ENCODE measurements at places on chromosomes 13 and 19.
A peak's percentile ranks its signal among the peaks of the same experiment; 100 is the strongest.

- no peak for DNase-seq
These were observed 11.9 kb downstream of the KLF2 start for GRCh38 chr19:16336571-16336970.

- DNase-seq: no peak
These were observed 5.3 kb downstream of the PRKACA start for GRCh38 chr19:14112051-14112808.

DNA sequence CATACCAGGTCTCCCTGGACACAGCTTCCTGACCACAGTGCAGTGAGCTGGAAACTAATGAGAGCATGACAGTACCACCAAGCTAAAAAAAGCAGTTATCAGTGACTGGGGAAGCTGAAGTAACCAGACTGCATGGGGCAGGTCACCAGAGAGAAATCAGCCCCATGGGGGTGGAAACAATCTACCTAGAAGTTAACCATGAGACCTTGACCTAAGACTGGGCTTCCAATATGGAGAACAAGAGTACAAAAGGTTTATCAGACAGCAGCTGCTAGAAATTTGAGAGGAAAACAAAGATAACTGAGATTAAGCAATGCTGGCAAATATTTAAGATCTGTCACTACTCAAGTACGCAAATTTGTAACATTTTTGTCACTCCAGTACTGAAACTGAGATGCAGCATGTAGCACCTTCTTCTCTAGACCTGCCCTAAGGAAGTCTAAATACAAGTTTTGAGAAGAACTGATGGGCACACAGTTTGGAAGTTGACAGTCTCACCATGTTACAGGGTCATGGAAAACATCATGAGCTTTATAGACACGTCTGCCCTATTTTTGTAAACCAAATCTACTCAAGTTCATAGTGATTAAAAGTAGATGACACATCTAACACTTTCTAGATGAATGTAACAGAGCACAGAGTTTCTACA, 2641.8 kb upstream of the PCDH20 start:
- DNase-seq: no peak

- no peak for DNase-seq
These were observed 8.6 kb downstream of the RXFP2 start for GRCh38 chr13:31747966-31748365.

DNA sequence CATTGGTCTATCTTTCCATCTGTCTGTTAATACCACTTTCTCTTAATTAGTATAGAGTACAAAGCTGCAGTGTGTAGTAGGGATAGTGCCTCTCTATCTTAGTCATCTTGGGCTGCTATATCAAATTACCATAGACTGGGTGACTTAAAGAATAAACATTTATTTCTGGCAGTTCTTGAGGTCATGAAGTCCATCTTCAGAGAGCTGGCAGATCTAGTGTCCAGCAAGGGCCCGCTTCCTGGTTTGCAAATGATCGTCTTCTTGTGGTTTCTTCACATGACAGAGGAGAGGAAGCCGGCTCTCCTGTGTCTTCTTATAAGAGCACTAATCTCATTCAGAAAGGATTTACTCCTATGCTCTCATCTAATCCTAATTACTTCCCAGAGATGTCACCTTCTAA, 6.1 kb downstream of the ZNF700 start:
- no peak for DNase-seq

GRCh38 chr13:63367522-63368198, 1952.0 kb upstream of the PCDH20 start:
- no peak for DNase-seq

GRCh38 chr19:49340069-49340864, 5.1 kb downstream of the CD37 start:
- DNase-seq: no peak

DNA sequence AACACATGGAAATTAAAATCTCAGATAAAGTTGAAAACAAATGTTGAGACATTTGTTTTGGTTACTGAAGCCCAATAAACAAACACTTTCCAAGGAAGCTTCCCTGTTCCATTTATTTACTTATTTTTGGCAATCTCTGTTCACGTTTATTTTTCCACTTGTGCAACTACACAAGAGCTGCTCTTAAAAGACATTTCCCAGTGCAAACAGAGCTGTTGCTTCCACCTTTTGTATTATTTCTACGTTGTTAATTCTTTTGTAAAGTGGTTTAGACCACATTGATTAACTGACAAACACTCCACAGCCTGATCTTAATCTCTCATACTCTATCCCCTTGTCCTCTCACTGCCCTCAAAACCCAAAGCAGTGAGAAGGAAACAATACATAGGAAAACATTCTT, 757.6 kb downstream of the LIG4 start:
- DNase-seq: no peak

GRCh38 chr19:3059653-3060052, 2.6 kb downstream of the TLE5 start:
- DNase-seq: no peak

DNA sequence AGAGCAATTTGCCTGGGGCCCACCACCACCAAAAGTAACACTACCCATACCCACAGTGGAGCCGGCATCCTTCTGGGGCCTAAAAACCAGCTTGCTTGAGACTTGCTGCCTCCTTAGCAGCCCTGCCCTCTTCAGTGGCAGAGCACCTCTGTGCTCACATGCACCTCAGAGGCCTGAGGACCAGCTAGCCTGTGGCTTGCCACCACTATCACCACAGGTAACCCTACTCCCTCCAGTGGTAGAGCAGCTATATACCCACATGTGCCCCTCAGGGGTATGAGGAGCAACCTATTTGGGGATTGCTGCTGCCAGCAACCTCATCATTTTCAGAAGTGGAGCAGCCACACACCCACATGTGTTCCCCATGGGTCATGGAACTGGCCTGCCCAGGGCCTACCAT, 111.4 kb upstream of the SPRY2 start:
- no peak for DNase-seq

- DNase-seq: no peak
These were observed 525 bp downstream of the CARS2 start for GRCh38 chr13:110705356-110705825.

GRCh38 chr19:42281827-42282762, 13.0 kb downstream of the CIC start:
- DNase-seq: no peak

DNA sequence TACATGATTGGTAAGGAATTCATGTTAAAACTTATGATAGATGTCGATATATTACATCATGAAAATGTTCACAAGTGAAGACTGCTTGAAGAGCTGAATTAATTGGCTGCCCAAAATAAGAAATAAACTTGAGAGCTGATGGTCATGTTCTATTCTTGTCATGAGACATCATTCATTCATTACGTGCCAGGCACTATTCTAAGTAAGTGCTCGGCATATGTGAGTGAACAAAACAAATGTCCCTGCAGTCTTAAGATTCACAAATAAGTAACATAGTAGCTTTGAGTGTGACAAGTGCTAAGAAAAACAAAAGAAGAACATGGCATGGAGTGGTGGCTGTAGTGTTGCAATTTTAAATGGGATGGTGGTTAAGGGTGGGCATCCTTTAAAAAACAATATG, 329.3 kb downstream of the SUCLA2 start:
- no peak for DNase-seq

DNA sequence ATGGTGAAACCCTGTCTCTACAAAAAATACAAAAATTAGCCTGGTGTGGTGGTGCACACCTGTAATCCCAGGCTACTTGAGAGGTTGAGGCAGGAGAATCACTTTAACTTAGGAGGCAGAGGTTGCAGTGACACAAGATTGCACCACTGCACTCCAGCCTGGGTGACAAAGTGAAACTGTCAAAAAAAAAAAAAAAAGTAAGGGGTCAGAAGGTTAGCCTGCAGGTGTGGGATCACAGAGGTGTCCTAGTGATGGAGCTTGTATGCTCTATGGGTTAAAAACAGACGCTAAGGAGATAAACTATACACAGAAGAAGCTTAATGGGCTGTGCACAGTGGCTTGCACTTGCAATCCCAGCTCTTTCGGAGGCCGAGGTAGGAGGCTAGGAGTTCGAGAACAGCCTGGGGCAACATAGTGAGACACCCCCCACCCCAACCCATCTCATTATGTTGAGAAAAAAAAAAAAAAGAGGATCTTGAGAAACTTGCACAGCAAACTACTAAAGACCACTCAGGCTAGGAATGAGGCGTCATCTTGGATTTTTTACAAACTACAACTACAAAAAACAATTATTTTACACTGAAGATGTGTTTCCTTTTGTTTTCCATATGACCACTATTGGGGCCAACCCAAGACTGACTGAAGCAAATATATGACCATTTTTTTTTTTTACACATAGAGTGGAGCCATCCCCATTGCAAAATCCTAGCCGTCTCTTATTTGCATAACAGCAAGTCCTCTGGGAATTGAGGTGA, 7.9 kb downstream of the FOSB start:
- DNase-seq: no peak

GRCh38 chr13:46894568-46894967, 2.3 kb downstream of the HTR2A start:
- no peak for DNase-seq

DNA sequence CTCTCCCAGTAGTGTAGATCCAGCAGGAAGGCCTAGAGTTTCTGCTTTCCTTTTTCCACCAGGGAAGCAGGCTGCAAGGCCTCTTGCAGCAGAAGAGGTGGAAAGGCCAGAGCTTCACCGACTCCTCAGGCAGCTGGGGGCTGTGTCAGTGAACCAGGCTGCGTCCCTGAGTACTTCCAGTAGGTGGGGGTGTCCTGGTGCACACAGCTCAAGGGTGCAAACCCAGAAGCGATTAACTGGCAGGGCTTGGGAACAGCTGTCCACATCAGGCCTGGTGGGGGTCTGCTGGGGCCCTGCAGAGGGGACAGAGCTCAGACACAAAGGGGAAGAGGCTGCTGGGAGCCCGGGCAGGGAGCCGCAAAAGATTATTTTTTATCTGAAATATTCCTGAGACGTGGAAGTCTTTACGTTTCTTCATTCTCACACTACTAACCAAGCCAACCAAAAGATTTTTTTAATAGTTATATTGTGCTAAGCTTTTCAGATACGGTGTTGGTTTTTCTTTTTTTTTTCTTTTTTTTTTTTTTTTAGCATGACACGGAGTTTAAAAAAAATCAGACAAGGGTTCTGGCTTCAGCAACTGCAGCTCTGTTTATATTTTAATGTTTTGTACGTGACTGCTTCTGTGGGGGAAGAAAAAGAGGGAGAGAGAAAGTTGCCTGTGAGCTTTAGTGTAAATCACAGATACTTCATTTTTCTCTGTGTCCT, 11.0 kb downstream of the TSHZ3 start:
- DNase-seq: peak; percentile 40

- DNase-seq: no peak
These were observed 3.3 kb upstream of the RASA3 start for GRCh38 chr13:114135731-114136171.

DNA sequence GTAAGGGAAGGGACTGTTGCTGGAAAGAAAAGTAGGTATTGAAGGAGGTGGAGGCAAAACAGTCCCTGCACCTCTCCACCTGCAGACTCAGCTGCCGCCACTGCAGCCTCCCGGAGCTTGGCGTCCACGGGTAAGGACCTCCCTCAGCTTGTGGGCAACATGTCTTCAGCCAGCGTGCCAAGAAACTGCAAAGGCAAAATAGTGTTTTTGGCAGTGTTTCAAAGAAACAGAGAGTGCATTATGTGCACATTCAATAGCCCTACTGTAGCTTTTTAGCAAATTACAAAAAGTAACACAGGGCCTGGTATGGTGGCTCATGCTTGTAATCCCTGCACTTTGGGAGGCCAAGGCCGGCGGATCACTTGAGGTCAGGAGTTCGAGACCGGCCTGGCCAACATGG, 57.4 kb downstream of the ATP11A start:
- no peak for DNase-seq

DNA sequence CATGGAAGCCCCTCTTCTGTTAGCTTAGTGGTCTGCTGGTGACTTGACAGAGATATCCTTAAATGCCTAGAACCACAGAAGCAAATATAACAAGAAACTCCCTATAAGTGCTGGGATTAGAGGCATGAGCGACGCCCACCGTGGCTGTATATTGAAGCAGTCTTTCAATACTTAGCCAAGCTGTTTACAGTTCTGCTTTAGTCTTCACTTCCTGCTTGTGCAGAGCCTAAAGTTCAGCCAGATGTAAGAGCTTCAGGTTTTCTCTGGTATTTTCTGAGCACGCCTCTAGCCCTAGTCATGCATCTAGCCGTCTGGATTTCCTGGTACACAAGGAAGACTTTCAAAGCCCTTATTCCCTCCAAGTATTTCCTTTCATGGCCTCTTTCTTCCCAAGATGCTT, 28.5 kb downstream of the TRPM4 start:
- no peak for DNase-seq

- no peak for DNase-seq
These were observed 349.0 kb downstream of the EFNB2 start for GRCh38 chr13:106186366-106187030.

- peak; percentile 60 for DNase-seq
These were observed 2.5 kb downstream of the FTL start for GRCh38 chr19:48967346-48968178.

DNA sequence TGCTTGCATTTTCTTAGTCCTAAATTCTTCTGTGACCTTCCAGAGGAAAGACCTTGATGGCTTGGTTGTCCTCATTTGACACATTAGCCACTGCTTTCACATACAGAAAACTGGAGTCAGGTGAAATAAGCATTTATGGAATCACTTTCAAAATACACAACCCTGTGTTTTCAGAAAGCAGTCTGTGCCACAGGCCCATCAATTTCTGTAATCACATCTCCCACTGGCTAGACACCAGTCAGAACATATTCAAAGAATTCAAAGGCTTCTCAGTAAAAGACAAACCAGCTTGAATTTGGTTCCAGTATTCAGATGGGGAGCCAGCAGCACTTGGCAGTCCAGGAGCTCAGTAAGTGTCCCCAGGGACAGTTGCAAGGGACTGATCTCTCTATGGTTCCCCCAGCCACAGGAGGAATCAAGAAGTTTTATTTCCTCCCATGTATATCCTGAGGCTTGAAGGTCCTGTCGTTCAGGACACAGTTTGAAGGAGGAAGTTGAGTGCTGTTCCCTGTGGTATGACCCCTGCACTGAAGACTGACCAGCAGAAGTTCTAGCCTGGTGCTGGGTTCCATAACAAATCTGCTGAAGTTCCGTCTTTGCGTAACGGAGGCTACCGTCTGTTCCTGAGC, 214.3 kb downstream of the FOXO1 start:
- DNase-seq: no peak

GRCh38 chr13:113749967-113750366, 9.1 kb upstream of the TMEM255B start:
- no peak for DNase-seq

DNA sequence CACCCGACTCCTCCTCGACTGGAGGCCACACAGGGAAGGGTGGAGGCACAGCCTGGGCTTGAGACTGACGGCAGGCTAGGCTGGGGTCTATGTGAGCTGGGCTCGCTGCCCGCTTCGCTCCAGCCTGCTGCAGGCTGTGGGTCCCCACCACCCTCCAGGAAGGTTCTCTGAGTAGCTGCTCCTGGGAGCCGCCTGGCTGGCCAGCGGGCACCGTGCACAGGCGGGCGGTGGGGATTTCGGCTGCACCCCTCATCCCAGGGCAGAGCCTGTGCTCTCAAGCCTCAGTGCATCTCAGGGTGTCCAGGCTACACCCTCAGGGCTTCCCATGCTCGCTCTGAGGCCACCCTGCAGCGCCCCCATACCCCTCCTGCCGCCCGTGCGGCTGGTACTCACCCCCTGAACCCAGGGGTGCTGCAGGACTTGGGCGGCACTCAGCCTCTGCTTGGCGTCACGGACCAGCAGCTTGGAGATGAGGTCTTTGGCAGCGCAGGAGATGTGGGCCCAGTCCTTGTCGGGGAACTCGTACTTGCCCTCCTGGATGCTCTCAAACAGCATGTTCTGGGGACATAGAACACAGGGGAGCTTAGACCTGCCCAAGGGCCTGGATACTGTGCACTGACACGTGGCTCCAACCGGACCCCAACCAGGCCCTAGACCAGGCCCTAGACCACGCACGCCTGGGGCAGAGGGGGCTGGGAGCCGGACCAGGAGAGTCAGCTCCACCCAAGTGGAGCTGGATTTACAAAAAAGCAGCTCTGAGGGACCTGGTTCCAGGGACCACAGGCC, 10.2 kb downstream of the MKNK2 start:
- DNase-seq: no peak
